ENCODE measurements at places on chromosomes 3 and 15.

DNA sequence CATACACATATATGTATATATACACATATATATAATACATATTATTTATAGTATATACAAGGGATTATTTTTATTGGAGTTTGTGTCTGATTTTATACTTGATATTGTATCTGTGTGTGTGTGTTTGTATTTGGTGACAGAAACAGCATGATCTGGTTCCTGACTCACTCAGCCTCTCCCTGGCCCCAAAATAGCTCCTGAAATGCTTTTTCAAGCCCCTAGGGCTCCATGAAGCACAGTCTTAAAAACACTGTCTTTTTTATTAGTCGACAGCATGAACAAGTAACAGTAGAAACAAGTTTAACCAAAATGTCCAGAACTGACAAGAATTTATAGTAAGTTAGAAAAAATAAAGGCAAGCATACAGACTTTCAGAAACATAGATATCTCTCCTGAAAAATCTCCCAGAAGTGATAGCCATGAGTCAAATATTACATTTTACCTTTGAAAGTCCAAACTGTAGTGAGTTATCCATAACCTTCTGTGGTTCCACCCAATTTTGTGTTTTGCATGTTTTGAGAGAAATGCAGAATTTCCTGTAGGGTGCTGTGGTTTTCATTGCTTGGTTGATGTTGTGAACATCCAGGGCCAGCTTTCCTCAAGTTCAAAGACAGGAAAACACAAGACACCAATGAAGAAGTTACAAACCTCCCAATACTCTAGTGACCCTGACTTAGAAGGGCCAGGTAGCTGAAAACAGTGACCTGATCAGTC is 98.5 kb upstream of the CCDC80 start:
- DNase-seq, result no peak

DNA sequence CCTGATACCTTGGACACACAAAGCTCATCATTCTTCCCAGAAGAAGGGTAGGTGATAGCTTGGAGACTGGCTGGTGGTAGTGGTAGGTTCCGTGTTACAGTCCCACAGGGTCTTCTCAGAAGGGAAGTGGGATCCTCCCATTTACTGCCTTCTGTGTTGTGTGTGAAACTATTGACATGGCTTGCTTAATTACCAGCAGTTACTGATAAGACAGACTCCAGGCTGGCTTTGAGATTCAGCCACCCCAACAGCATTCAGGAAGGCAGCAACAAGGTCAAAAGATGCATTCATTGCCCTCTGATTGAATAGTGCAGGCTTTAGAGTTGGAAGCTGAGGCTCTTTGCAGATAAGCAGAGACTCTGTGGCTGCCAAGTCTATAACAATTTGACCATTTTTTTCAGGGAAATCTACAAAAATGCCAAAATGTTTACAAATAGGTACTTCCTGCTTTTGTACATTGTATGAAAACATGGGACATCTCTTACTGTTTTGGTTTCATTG is 7.7 kb downstream of the ARNT2 start:
- no peak for DNase-seq

DNA sequence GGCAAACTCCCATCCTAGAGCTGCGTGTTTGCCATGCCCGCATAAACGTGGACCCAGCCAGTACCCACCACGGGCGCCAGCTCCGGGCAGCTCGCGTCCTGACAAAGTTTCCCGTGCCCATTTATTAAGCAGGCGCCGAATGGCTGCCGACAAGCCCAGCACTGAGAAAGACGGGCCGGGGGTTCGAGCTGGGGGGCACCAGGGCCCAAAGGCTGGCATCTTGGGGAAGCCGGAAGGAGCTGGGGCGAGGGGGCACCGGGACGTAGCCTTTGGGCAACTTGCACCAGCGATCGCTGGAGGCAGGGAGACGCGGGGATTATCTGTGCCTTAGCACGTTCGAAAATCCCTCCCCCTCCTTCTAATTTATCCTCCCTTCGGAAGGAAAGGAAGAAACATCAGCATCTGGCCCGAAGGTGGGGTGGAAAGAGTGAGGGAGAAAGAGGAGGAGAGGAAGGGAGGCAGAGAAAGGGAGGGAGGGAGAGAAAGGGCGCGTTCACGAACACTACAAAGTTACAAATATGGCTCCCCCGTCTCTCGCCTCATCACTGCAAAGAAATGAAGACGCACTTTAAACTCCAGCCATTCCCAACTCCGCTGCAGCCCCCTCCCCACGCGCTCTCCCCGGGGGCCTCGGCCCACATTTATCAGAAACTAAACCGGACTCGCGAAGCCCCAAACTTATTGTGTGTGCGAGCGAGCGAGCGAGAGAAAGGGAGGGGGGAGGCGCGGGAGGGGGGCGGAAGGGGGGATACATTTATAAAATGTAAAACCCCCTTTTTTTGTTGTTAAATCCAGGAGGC is 1.0 kb downstream of the ANP32A start:
- no peak for DNase-seq

- DNase-seq, result no peak
Measured at GRCh38 chr3:181844211-181844610, 132.5 kb downstream of the SOX2 start.

GRCh38 chr15:34754674-34755418 is at the start of gene GJD2:
TSS of gene GJD2 (minus strand) at chr15:34754998. CDS start at chr15:34754488, 510 bp downstream.
- DNase-seq, result no peak

DNA sequence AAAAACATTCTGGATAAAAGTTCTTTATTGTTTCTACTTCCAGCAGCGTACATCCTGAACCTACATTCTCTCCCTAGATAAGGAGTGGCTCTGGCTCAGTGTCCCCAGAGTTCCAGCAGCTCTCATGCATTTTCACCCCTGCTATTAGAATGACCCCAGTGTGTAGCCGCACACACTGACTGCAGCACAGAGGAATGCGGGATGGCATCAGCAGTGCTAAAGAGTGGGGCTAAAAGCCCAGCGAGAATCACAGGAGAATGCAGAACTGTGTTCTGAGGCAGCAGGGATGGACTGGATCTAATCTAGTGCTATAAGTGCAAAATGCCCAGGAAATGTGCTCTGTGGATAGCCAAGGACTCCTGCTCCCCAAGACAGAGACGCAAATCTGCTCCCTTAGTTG is 66.4 kb upstream of the TJP1 start:
- no peak for DNase-seq

- no peak for DNase-seq
Measured at GRCh38 chr3:158794936-158795518, 6.8 kb upstream of the MFSD1 start.

DNA sequence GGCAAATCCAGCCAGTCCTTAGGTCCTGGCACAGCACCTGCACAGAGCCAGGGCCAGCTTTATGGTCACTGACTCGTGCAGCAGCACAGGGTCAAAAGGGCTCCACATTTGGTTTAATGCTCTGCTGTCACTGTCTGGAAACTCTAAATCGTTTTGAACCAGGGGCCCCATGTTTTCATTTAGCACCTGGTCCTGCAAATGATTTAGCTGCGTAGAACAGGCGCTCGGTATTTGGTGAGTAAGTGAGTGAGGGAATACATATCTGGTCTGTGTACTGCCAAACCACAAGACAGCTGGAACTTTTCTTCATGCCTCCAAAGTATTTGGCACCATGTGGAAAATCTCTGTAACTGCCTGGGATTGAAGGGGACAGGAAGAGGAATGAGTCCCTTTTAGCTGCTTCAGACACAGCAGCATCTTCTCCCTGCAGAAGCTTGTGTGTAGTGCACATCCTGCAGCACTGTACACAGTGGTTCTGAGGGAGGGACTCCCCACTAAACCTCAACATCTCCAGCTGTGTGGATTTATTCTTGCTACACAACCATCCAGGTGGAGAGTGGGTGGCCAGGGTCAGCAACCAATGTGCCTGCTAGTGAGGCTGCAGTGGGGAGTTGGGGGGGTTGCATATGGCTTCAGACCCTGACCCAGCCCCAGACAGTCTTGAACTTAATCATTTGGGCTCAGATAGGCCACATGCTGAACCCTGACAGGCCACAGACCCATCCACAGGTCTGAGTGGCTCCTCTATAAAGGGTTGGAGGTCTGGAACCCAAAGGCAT is 1.1 kb downstream of the SH2D7 start:
- DNase-seq, result no peak

GRCh38 chr3:159804726-159805410 is 183.8 kb upstream of the IL12A start:
- DNase-seq, result peak; percentile 62

DNA sequence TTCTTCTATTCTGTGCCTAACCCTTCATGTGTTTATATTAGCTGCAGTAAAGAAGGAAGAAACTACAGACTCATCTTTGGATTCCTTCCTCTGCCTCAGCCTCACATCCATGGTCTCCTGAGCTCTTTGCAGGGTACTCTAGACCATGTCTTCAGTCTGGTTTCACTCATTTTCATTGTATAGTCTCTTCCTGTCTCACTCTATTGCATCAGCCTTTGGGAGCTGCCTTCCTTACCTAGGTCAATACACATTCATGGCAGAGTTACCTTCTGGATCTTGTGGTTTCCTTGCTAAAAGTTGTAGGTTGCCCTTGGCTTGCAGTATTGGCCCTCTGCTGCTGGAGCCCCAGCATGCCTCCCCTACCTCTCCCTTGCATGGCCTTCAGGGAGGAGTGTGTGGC is 31.5 kb upstream of the SCAANT1 start:
- DNase-seq, result no peak

GRCh38 chr3:3351226-3351625 is 171.7 kb upstream of the CRBN start:
- DNase-seq, result no peak

DNA sequence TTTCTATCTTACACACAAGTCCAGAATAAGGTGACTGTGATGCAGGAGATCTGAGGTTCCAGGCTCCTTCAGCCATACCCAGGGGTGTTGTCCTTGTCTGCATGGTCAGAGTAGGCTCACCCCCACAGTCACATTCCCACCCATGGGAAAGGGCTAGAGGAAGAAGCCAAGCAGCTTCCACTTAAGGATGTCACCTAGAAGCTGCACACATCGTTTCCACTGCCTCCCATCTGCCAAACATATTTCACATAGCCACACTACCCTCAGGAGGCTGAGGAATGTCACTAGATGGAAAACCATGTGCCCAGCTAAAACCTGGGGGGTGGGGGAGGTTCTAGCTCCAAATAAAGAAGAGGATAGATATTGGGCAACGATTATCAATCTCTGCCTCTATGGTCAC is 58.1 kb downstream of the TMEM39A start:
- no peak for DNase-seq

DNA sequence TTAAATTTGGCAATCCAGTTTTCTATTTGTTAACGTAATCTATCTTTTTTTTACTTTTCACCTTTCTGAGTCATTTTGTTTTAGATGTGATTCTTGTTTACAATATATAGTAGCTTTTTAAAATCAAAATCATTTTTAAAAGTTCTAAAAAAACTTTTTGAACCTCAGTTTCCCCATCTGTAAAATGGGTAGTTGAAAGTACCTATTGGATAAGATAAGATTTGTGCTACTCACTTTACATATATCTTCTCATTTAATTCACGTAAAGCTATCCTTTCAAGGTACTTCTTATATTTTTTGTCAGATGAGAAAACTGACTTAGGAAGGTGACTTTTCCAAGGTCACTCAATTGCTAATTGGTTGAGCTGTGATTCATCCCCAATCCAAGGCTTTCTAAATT is 153.2 kb downstream of the EEFSEC start:
- no peak for DNase-seq

DNA sequence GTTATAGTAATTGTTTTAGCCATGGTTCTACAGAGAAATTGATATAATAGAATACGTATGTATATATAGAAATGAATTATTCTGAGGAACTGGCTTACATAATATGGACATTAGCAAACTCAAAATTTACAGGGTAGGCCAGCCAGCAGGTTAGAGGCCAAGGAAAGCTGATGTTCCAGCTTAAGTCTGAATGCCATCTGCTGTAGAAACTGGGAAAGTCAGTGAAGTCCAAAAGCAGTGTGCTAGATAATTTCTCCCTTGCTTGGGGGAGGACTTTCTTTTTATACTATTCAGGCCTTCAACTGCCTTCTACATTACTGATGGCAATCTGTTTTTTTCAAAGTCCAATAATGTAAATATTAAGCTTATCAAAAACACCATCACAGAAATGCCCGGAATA is 1174.7 kb downstream of the ZPLD1 start:
- DNase-seq, result no peak

GRCh38 chr3:39433642-39434041 is 27.1 kb downstream of the RPSA start:
- no peak for DNase-seq

- DNase-seq, result no peak
Measured at GRCh38 chr3:117735481-117736101, 1026.0 kb downstream of the TUSC7 start.

- no peak for DNase-seq
Measured at GRCh38 chr15:70152070-70152480, 54.4 kb upstream of the TLE3 start.

GRCh38 chr3:197093871-197094270 is 64.3 kb upstream of the MELTF start:
- no peak for DNase-seq

DNA sequence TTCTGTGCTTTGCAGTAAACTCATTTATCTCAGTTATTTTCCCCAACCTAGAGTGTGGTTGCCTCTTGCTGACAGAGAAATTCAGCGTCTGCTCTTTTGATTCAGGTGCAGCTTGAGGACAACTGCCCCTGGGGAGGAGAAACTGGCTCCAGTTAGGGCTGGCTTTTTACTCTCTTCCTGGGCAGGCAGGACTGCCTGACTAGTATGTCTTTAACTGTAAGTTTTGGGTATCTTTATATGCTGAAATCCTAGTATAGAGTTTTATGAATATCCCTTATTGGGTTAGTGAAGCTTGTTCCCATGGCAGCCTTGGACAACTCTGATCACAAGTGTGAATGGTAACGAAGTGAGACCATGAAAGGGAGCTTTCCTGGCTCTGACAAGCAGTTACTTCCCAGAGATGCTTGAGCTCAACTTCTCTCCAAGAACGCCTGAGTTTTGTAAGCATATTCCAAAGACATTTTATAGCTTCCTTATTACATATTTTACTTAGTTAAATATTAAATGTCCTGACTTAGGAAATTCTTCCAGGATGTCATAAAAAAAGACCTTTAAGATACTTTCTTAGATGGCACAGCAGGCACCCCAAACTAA is 27.1 kb downstream of the CCNB2 start:
- DNase-seq, result no peak

GRCh38 chr3:177679568-177680471 is 482.5 kb upstream of the TBL1XR1 start:
- no peak for DNase-seq

- DNase-seq, result no peak
Measured at GRCh38 chr3:163058031-163058854, 1561.6 kb downstream of the OTOL1 start.

DNA sequence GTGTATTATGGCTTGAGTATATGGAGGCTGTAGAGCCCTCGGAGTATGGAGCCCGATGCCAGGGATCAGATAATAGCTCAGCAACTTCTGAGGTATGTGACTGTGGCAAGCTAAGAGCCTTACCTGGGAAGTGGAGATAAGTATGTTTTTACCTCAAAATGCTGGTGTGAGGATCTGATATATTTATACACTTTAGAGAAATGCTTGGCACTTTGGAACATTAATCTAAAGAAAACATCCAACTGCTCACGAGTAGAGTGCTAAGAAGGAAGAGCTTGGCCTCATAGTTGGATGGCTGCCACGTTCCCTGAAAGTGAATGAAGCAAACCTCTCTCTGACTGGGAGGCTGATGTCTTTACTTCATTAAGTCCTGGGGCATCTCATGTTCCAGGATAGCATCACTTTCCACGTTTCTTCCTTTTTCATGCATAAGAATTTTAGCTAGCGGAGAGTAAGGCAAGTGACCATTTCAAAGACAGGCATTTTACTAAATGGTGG is 58.9 kb upstream of the GOLGA8J start:
- DNase-seq, result no peak
